ENCODE measurements at places on chromosomes 16 and 17.
A peak's percentile ranks its signal among the peaks of the same experiment; 100 is the strongest.

DNA sequence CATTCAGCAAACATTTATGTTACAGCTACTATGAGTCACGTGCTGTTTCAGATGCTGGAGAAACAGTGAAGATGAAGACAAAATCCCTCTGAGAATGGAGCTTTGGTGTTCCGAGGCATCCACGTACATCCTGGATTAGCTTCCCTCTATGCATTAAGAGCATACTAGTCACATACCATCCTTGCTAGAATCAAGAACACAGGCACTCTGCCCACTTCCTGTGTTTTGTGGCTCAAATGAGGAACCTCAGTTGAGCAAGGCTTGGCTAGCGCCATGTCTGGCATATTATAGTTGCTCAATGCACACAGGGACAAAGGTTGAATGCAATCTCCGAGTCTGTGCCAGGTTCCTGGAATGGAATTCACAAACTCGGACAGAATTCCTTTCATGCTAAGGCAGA lies 297.5 kb downstream of the XYLT1 start:
- no peak for DNase-seq

DNA sequence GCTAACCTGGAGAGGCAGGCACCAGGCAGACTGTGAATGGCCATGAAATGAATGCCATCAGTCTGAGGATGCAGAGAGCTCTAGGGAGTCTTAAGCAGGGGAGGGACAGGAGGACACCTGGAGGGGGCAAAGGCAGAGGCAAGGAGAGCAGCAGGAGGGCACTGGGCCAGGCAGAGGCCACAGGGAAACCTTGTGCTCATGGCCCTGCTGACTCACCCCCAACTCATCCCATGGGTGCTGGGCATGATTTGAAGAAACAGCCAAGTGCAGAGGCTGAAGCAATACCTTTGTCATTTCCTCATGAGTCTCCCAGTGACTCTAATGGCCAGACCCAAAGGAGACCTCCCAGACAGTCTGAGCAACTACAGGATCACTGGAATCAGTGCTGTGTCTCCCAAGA lies 141.4 kb downstream of the TMEM132E start:
- DNase-seq, result no peak

- DNase-seq, result peak; percentile 70
Observed at GRCh38 chr16:11669380-11670146, 1.3 kb downstream of the SNN start.

DNA sequence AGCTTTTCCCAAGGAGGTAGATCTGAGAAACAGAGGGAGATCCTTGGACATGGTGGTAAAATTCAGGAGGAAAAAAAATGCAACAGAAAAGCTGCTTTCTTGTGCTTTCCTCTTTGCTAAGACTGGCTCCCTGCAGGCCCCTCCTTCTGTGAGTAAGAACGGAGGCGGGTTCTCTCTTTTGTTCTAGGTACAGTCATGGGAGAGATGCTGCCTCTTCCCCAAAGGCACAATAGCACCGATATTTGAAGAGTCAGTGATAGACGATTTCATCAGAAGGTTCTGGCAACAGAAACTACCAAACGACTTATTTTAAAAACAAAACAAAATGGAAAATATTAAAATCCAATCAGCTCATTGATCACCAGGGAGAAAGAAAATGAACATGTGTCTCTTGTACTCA lies 32.6 kb upstream of the KIFC3 start:
- no peak for DNase-seq

GRCh38 chr17:27244491-27245223 lies 49.3 kb upstream of the WSB1 start:
- DNase-seq, result no peak

DNA sequence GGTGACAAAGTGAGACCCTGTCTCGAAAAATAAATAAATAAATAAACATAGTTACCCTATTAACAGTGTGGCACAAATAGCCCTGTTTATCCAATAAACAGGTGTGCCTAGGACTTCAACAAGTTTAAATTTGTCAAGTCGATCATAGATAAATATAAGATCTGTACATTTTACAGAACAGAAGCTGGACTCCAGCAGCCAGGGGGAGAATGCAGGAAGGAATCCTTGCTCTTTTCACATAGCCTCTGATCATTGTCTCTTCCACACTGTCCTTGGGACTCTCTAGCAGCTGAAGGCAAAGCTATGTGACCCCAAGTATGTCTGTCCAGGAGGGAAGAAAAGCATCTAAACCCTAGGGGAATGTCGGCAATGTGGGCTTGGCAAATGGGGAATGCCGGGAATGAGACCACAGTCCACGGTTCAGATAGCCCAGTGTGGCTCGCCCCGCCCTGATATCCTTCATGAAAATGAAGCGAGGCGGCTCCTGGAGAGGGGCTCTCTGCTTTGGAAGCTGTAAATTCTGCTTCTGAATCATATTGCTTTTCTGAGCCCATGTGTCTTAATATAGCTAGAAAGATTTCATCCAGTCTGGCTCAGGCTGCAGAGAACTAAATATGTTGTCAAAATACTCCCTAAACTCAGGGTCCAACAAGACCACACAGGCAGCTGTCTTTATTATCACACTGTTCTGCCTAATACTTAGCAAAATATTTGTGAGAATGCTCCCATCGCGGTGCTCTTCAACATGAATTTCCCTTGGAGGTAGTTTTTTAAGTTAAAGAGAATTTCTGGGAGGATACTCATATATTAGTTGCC lies 24.9 kb upstream of the GRB2 start:
- no peak for DNase-seq

GRCh38 chr17:4840893-4841242 lies 7.7 kb downstream of the MINK1 start:
- DNase-seq, result no peak

GRCh38 chr17:61221181-61221580 lies 178.5 kb upstream of the TBX2 start:
- no peak for DNase-seq

- no peak for DNase-seq
Observed at GRCh38 chr16:87043231-87044031, 273.8 kb downstream of the C16orf95 start.

DNA sequence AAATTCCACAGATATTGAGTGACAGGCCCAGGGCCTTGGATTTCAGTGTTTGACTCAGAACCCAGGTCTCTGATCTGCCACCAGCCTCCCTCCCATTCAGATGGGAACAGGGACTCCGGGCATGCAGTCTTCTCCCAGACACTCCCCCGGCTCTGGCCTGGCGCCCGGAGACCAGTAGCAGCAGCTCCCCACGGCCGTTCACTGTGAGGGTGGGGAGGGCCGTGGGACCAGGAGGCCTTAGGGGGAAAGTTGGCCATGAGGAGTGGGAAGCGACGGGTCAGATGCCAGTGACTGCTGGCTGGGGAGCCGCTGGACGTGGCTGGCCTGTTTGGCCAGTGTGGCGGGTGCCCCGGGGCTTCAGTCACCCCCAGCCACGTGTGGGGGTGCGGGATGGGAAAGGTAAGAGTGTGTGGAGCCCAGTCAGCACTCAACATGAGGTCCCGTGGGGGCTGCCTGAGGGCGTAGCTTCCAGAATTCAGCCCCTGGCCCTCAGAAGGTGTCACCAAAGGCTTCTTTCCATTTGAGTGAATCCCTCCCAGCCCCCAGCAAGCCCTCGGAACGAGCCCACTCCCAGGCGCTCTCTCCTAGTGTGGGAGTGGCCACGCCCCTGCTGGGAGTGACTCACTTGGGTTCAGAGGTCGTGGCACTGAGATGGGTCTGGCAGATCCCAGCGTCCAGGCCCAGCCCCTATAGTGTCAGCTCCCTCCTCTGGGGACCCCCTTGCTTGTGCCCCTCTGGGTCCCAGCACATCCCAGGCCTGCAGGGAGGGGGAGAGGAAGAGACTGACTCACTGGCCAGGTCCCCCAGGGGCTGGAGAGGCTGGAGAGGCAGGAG lies 309.4 kb downstream of the SEC14L1 start:
- no peak for DNase-seq

DNA sequence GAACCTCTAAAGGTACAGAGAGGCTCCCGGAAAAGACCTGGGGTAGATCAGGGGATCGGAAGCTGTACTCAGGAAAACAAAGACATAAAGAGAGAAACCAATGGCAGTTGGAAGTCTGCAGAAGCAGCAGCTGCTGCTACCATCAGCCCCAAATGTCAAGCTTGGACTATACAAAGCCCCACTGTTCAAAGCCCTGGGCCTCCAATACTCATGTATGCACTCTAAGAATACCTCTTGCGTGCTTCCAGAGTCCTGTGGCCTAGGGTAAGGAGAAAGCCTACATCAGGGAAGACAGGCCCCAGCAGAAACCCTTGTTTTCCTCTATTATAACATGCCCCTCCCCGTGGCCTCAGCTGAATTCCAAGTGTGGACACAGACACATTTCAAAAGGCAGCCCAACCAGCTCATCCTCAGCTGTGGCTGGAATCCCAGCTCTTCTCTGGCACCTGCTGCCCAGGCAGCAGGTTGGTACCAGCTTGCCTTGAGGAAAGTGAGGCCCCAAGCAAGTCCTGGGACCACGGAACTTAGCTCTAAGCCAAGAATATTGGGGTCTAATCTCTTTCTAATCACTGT lies 19.3 kb upstream of the MTMR4 start:
- DNase-seq, result no peak

DNA sequence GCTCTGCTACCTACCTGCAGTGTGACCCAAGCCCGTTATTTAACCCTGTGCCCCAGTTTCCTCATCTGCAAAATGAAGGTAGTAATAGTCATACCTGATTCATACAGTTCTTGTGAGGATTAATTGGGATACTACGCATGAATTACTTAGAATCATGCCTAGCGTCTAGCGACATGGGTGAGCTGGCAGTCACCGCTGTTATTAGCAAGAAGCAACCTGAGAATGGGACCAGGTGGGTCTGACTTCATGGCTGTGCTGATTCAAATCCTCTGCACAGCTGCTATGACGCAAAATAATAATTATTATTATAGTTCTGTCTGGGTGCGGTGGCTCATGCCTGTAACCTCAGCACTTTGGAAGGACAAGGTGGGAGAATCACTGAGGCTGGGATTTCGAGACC lies 7.9 kb downstream of the SOCS1 start:
- DNase-seq, result no peak

- DNase-seq, result no peak
Observed at GRCh38 chr17:81648013-81648706, 8.2 kb downstream of the PDE6G start.

DNA sequence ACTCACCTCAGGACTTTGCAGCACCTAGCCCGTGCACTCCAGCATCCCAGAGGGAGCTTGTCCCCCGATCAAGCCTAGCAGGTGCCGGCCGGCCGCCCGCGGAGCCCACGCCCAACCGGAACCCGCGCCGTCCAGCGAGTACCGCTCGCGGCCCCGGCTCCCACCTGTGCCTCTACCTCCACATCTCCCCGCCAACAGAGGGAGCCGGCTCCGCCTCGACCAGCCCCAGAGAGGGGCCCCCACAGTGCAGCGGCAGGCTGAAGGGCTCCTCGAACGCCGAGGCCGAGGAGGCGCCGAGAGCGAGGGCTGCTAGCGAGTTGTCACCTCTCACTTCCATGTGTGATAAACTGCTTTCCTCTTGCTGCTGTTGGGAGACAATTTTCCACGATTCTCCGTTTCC lies 41.1 kb upstream of the DHRS7B start:
- no peak for DNase-seq

GRCh38 chr17:48074322-48075081 lies 26.3 kb downstream of the NFE2L1 start:
- DNase-seq, result peak; percentile 49

All from GM20000 (cell line).